ENCODE measurements at places on chromosomes 5 and 9.
A peak's percentile ranks its signal among the peaks of the same experiment; 100 is the strongest.

- DNase-seq = no peak
Observed at GRCh38 chr9:9045572-9045971, 1246.0 kb upstream of the DMAC1 start.

DNA sequence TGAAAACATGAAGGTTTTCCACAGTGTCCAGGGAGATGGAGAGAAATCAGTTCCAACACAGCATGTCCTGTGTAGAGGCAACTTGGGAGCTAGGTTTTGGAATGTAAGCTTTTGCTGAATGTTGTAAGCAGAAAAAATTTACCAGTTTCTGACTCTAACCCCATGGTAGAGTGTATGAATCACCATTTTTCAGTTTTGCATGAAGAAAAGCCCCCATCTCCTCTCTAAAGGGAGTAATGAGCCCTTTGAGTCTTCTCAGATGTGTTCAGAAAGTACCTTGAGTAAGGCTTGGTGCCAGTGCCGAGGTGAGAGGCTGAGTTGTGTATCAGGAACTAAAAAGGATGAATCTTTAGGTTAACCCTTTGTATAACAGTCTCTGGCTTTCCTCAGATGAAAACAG is 96.2 kb downstream of the ADRB2 start:
- DNase-seq = peak; percentile 12

DNA sequence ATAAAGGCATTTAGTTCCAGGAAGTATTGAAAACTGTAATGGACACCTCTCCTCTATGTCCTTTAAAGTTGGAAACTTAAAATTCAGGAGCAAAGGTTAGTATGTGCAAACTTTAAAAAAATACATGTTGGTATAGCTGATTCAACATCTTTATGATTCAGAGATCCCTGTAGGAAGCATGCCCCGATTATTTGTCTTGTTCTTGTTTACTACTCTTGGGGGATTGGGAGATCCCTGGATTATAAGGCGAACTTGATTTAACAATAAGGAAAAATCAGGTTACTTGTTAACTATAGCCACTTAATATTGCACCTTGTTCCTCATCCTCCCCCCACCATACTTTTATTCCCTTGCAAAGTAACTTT is 1.7 kb downstream of the F2RL1 start:
- no peak for DNase-seq

DNA sequence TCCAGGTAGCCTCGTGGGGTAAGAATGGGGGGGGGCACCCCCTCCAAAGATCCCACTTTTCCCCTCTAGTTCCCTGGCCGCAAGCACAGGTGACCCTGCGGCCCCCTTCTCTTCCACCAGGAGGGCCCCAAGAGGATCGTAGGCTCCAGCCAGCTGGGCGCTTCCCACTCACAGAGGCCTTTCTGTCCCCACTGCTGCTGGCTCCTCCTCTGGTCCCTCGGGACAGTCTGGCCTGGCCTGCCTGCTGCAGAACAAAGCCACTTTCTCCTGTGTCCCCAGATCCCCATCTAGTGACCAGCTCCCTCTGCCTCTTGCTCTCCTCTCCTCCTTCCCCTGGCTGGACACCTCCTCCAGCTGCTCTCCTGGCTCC is 534 bp upstream of the SAPCD2 start:
- DNase-seq = no peak

GRCh38 chr5:135426102-135427082 is 20.8 kb downstream of the DCANP1 start:
- DNase-seq = peak; percentile 53

DNA sequence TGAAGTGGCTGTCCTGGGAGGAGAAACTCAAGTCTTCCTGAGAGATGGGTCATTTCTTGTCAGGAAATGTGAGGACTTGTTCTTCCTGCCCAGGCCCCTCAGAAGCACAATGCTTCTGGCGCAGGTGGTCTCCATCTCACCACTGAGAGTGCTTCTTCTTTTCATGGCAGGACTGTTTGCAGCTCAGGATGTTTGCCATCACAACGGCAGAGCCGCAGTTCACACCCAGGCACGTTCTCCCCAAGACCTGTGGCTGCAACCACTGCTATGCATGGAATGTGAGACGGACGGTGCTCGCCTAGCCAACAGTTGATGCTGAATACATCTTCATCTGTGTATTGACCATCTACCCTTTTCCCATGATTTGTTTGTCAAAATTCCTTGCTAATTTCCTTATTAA is 216.3 kb downstream of the GADD45G start:
- DNase-seq = no peak

- DNase-seq = no peak
Observed at GRCh38 chr9:129885018-129885669, 49.9 kb downstream of the USP20 start.

GRCh38 chr5:127311781-127312525 is 21.4 kb downstream of the MEGF10 start:
- no peak for DNase-seq

DNA sequence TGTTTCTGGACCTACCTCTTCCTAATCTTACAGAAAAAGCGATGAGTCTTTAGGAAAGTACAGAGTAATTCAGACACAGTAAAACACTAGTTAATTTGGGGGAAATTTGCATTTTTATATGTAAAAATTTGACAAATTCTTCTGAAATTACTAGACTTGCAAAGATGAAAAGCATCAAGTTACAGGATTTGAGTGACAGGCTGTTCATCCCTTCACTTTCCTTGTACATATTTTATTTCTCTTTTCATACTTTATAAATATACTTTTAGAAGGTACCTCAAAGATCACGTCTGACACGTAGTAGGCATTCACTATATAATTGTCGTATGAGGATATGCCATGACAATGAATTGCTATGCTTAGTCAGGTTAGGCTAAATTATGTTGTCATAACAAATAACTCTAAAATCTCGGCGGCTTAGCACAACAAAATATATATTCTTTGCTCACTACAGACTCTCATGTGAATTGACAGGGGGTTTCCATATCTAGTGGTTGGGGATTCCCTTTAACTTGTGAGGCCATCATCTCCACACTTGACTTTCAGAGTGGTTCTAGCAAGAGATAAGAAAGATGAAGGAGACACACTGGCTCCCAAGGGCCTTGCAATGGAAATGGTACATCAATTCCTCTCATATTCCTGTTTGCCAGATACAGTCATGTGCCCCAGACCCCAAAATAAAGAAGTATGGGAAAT is 154.1 kb upstream of the TUT7 start:
- DNase-seq = no peak

DNA sequence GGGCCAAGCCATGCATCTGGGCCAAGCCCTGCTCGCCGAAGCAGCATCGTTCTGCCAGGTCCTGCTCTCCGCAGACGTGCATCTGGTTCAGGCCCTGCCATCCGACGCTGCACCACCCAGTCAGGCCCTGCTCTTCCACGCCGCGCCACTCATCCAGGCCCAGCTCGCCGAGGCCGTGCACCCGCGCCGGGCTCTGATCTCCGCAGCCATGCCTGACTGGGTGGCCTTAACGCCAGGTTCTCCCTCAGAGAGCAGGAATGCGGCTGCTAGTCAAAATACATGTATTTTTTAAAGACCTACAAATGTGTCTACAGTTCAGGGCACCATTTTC is 891.1 kb upstream of the CTNND2 start:
- no peak for DNase-seq

GRCh38 chr9:37340961-37341360 is 81.5 kb upstream of the GRHPR start:
- DNase-seq = no peak

DNA sequence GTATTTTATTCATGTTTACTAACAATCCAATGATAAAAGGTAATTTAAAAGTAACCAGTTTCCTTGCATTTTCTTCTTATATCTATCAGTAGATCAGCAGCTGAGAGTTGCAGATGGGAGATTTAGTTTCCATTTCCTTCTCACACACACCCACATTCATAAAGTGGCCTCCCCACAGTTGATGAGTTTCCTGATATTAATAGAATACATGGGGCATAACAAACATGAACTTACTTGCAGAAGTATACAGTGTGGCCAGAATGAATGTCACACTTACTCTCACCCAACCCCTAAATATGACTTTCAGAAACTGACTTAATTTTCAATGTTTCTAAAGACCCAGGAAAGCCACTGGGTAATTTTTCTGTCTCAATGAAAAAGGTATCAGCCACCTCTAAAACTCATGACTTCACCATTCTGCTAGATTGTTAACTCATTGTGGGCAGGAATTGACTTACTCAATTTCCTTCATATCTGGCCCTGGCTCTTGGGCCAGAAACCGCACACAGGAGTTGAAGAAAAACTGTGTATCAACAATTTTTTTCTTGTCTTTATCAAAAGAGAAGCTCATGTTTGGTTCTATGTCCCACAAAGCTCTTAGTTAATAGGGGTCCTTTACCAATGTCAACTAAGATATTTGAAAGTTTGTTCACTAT is 63.5 kb upstream of the OSMR start:
- no peak for DNase-seq

- DNase-seq = no peak
Observed at GRCh38 chr5:18754201-18754600, 1119.9 kb downstream of the TAF11L14 start.

- DNase-seq = no peak
Observed at GRCh38 chr5:20223451-20223850, 235.5 kb upstream of the CDH18 start.

GRCh38 chr5:120365656-120366446 is 98.2 kb upstream of the PRR16 start:
- DNase-seq = no peak

DNA sequence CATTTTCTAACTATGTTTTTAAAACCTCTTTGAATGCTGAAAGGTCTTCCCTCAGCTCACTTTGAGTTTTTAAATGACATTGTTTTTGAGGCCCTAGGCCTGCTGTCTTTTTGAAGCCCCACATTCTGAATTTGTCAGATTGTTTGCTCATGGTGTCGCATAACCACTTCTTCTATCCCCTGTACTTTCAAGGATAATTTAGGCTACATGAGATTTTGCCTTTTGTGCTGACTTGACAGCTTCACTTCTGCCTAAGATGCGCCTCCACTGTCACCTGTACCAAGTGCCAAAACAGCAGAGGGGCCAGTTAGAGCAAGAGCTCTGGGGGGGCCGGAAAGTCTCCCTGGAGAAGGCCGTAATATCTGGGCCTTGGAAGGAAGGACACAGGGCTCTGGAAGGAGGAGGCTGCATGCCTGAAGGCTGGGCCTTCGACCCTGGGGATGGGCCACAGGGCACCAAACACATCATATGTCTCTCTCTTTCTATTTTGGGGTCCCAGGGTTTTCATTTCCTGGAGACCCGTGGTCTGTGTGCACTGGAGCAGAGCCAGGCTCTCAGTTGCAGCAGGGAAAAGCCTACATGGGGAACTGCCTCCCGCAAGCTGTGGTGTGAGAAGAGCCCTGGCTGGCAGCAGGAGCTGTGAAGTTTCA is 49.1 kb downstream of the NDST1 start:
- DNase-seq = no peak

DNA sequence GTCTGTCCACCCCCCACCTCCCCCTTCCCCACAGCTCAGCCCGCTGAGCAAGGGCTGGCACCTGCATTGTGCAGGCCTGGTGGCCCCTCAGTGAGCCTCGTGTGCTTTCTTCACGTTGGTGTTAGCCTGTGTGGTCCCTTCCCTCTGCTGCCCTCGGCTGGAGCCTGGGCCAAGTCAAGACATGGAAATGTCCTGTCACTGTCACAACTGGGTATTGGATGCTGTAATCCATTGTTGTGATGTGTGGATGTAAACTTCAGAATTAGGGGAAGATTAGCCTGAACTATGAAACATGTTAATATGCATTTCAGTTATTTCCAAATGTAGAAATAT is 103.9 kb downstream of the TRIO start:
- DNase-seq = no peak

GRCh38 chr5:147538236-147538635 is 28.4 kb upstream of the DPYSL3 start:
- peak; percentile 26 for DNase-seq

- DNase-seq = no peak
Observed at GRCh38 chr5:122915717-122916461, 70.5 kb downstream of the SNX24 start.

GRCh38 chr5:154147666-154148065 is 42.9 kb upstream of the GALNT10 start:
- no peak for DNase-seq

DNA sequence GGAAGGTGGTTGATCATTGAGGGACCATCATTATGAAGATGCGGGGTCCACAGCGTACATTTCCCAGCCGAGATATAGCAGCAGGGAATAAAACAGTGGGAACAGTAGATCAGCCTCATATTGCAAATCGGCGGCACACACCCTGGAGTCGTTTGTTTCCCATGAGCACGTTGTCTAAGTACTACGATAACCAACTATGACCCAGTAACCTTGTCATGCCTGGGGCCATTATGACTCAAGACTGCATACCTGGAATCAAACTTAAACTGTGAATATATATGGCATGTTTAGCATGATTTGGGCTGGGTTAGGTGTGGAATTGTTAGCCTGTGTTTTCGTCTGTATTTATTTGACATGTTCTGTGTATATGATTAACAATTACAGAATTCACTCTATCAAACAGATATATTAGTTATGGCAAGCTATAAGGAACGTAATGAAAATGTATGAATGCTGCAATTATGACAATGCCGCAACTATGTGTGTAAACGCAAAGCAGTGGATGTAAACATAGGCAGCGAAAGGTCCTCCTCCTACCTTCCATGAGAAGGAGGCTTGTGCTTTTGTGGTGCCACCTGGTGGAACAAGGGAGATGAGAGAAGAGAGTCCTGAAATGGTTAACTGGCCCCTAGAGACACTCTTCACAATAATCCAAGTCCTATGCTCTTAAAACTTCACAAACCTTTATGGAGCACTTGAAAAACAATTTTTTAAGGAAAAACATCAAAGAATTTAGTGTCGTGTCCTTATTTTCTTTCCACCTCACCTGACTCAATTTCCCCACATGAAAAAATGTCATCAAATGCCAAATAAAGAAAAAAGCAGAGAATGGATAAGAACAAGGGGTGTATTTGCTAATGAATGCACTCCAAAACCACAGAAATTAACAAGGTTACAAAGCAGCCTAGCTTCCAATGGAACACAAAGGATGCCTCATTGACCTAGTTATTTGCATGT is 47.1 kb downstream of the SEMA5A start:
- DNase-seq = no peak

DNA sequence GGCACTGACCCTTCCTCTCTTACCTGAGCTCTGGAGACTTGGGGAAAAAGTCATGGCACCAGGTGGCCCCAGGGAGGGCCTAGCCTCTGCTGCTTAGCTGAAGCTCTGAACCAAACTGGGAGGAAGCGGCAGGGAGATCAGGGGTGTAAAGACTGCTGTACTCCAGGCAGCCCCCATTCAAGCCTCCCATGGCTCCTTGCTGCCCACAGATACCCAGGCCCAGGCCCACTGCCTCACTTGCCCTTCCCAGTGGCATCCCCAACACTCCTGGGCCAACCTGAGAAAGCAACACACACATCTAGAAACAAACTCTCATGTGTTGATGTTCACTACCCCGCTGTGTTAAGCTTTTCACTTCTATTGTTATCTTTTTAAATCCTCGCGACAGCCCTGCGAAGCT is 151.6 kb downstream of the C5orf15 start:
- DNase-seq = no peak

- no peak for DNase-seq
Observed at GRCh38 chr5:68272289-68272688, 56.7 kb downstream of the PIK3R1 start.

DNA sequence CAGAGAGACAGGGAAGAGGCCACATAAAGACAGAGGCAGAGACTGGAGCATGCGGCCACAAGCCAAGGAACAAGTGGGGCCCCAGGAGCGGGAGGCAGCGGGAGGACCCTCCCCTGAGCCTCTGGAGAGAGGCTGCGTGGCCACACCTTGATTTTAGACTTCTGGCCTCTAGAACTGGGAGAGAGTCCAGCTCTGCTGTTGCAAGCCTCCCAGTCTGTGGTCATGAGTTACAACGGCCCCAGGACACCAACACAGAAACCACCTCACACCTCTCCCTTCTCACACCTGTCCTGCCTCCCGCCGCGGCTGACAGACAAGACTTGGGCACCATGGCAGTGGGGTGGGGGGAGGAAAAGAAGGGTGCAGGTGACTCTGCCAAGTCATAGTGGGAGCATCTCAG is 2.2 kb downstream of the INPP5E start:
- peak; percentile 57 for DNase-seq
